Urinary bladder (tissue), 4 donors: ENCODE measurements at places on chromosomes 7 and 10.

DNA sequence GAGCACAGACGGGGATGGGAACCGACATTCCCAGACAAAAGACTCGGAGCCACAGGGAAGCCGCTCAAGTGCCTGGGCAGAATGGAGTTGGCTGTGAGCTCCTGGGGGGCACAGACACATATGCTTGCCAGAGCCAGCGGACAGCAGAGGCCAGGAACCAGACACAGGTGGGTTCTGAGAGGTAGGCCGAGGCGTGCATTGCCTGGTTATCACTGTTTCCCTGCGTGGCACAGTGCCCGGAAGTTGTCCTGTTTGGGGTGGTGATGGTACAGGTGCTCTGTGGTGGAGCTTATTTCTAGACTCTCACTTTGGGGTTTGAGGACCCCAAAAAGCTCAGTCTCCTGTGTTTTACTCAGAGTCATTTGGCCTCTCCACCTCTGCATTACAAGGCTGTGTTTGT is 2.5 kb downstream of the PALD1 start:
- DNase-seq, result no peak

DNA sequence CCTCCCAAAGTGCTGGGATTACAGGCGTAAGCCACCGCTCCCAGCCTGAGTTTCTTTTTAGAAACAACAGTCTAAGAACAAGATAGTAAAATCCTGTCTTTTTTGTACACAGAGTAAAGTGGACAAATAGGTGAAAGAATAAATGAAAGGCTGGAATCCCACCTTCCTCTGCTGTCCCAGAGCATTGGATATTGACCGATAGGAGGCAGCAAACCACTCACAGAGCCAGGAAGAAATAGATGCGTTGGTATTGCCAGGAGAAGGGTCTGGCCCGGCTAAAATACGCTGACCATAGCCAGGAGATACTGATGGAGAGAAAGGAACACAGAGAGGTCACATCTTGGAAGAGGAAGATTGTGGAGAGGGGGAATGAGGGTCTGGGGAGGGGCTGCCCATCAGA is 11.4 kb upstream of the ZNF12 start:
- DNase-seq, result no peak

- DNase-seq, result no peak
Observed at GRCh38 chr10:99740260-99740659, 8.2 kb downstream of the CUTC start.

- no peak for DNase-seq
Observed at GRCh38 chr10:97396056-97396455, 5.1 kb downstream of the RRP12 start.

DNA sequence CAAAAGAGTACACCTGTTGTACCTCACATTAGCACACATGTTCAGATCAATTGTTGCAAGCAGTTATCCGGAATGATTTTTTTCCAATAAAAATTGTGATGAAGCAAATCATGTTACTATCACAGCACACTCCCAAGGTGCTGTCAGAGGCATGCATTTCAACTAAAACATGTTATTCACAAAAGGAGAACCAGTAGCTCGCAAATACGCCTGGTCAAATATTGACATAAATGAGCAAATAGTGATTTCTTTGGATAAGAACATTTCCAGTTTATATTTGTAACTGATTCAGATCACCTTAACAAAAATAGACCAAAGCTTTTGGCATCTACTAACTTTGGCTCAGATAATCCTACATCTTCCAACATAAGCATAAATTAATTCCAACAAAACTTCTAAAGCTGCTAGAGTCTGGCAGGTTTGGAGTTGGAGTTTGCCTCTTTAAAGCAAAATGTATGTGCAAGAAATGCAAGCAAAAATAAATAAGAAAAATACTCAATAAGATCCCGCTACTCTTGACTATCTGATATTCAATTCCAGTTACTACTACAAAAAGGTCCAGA is 208.0 kb downstream of the SFMBT2 start:
- no peak for DNase-seq

DNA sequence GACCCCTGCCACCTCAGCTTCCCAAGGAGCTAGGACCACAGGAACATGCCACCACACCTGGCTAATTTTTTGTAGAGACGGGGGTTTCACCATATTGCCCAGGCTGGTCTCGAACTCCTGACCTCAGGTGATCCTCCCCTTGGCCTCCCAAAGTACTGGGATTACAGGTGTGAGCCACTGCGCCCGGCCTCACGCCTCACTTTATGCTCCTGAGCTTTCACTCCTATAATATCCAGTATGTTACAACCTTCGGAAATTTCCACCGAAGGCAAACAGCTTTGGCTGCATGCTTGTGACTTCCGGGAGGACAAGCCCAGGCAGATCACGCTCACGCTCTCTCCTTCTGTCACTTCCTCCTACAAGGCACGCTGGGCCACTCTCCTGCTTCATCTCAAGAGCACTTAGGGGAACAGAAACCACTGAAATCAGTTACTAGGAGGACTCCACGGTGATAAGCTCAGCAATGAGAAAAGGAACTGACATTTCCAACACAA is 4.4 kb upstream of the MAD1L1 start:
- no peak for DNase-seq

GRCh38 chr7:72080341-72080766 is 331.8 kb downstream of the CALN1 start:
- DNase-seq, result no peak

GRCh38 chr10:87658321-87658795 is 1.3 kb upstream of the PAPSS2 start:
- no peak for DNase-seq

DNA sequence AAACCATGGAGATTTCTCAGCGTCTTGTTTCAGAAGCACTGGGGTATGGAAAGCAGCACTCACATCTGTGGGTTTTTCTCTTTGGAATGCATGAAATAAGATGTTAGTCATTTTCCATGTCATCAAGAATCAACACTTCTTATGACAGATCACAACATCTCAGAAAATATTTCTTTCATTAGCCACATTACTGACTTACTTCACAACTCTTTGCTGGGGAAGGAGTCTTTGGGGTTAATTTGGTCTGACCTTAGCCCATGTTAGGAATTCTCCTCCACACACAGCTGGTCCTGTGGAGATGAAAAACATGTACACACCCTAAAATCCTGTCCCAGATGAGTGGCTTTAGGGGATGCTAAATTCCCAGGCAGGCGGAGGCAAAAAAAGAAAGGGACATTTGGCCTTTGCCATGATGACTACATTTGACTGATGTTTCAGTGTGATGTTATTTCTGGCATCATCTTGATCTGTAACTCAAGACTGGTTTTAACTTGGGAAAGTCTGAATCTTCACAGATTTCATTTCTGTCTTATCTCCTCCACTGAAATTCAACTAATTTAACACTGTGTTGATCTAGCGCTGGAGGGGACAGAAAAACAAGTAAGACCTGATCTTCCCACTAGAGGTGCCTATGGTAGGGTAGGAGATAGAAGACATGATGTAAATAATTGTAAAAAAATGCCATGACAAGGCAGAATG is 363.2 kb downstream of the PRPF18 start:
- no peak for DNase-seq

DNA sequence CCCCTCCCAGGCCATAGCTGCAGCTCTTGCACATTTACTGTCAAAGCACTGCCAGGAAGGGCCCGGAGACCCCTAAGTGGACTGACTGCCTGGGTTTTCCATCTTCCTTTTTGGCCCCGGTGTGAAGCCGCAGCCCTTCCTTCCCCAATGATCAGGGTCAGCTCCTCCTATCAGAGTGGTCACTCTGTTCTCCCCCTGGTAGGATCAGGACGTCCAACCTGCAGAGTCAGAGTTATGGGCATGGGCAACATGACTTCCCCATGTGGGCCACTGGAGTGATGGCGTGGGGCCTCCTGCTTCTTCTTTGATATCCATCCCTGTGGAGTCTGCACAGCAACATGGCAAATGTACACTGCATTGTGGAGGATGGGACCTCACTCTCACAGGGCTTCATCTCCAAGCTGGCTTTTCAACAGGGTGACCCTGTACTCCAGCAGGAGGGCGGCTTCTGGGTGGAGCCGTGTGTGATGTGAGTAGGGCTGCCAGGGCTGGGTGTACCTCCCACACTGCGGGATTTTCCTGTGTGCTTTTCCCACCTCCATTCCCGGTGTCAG is 6.4 kb upstream of the RAMP3 start:
- DNase-seq, result no peak

- DNase-seq, result no peak
Observed at GRCh38 chr10:97927622-97928021, 78.0 kb downstream of the GOLGA7B start.

- DNase-seq, result no peak
Observed at GRCh38 chr7:124263232-124263827, 230.5 kb upstream of the TMEM229A start.

GRCh38 chr7:144523621-144524020 is 120.1 kb upstream of the NOBOX start:
- DNase-seq, result no peak

DNA sequence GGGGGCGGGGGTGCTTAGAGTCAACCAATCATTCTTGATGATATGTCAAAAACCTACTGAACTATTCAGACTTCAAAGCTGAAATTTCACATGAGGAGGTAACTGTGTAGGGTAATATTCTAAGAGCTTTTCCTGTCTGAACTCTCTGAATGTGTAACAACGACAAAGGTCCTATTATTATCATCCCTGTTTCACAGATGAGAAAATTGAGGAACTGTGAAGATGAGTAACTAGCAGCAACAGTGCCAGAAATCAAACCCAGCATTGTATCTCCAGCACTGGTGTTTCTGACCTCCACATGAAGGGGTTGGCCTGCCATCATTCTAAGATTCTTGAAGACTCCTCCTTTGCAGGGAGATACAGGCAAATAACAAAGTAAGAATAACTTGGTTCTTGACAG is 294.7 kb upstream of the AOAH start:
- no peak for DNase-seq

DNA sequence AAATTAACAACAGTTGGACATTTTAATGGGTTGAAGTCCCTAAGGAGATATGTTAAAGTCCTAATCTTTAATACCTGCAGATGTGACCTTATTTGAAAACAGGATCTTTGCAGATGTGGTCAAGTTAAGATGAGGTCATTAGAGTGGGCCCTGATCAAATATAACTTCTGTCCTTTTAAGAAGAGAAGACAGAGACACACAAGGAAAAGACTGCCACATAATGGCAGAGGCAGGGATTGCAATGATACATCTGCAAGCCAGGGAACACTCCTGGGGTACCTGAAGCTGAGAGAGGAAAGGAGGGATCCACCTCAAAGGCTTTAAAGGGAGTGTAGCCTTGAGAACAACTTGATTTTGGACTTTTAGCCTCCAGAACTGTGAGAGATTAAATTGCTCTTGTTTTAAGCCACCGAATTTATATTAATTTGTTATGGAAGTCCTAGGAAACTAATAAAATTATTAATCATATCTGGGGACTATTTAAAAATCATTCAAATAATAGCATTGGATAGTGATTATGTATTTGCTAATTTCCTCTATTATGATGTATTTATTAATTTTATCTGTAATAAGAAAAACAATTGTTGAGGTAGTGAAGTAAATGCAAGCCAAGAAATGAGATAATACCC is 700.0 kb upstream of the PCDH15 start:
- DNase-seq, result no peak

DNA sequence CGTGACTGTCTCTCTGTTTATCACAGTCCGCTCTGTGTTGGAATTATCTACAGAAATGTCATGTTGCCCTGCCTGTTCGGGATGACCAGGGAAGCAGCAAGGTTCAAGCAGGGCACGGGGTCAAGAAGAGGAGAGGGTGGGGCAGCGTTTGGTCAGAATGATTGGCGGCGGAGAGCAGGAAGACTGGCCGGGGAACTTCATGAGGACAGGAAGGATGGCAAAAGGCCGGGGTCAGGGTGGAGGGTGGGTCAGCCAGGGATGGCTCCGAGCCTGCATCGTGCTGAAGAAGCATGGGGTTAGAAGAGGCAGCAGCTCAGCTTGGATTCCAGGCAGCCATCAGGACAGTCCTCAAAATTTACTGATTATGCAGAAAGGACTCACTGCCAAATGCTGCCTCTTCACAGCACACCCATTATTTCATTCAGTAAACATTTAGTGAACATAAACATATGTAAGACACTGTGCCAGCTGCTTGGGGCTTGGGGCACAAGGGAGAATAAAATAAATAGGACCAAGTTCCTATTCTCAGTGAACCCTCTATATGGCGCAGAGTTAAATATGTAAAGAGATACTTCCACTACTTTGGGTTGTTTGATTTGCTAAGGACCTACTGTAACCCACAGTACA is 42.8 kb downstream of the WNT2 start:
- no peak for DNase-seq

DNA sequence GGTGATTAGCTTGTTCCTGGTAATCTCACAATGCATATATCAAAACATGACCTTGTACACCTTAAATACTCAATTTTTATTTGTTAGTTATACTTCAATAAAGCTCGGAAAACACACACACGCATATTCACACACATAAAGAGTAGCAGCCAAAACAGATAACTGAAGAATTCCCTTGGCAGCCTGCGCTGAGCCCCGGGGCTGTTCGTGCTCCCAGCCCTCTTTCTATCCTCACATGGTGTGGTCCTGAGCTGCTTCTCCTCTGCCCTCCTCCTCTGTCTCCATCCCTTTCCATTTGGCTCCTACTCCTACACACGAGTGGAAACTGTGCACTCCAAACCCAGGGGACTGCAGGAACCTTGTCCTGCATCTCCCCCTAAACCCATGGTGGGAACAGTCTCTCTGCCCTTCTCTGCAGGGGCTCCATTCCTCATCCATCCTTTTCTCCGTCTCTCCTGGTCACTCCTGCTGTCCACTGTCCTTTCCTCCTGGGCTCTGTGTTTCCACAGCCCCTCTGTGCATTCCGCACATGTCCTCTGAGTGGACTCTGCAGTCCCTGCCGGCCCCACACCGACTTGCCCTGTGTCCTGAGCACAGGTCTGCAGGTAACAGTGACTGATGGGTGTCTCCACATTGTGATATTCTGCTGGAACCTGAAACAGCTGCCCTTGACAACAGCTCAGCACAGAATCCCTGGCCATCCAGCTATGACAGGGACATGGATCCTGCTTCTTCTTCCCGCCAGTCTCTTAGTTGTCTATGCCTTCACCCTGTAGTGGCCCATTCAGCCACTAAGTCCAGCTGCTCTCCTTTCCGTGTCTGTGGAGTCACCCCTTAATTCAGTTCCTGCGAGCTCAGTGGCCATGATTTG is 216.8 kb upstream of the ZNF32 start:
- no peak for DNase-seq

- no peak for DNase-seq
Observed at GRCh38 chr10:73910401-73910763, 550 bp upstream of the PLAU start.
